Activated CD4-positive, alpha-beta T cell treated with anti-CD3 and anti-CD28 coated beads, Interleukin-2, amount 50 U/mL, for 24 hours (primary cell): ENCODE measurements at places on chromosomes 1 and 21.

- no peak for DNase-seq
Observed at GRCh38 chr1:27513958-27514357, 24.0 kb upstream of the WASF2 start.

DNA sequence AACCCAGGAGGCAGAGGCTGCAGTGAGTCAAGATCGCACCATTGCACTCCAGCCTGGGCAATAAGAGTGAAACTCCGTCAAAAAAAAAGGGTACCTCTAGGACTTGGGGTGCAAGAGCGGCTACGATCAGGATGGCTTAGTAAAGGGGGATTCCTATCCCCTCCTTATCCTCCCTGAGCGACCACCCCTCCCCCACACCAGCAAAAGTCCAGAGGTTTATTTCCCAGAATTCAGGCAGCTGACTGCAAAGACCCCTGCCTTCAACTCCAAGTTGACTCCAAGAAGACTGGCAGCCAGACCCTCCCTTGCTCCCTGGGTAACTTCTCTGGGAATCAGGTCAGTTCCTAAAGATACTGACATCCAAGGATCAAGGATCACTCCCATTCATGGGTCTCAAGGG, 12.4 kb upstream of the PRDM16 start:
- DNase-seq = no peak

DNA sequence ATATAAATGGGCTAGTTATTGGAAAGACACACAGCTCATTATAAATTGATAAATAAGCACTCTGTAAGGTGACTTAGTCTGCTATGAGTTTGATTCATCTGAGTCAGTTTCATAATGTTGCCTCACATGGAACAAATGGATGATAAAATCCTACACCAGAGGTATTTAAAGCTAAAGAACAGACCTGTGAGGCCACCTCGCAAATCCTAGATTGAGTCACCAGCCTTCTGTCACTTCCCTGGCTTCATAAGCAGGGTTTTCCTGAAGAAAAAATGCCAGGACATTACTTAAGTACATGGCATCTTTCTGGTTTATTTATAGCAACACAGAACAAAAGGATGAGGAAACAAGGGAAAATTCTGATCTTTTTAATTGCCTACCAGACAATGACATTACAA, 18.4 kb downstream of the CD2 start:
- no peak for DNase-seq

- no peak for DNase-seq
Observed at GRCh38 chr1:37358992-37359391, 115.4 kb upstream of the ZC3H12A start.

DNA sequence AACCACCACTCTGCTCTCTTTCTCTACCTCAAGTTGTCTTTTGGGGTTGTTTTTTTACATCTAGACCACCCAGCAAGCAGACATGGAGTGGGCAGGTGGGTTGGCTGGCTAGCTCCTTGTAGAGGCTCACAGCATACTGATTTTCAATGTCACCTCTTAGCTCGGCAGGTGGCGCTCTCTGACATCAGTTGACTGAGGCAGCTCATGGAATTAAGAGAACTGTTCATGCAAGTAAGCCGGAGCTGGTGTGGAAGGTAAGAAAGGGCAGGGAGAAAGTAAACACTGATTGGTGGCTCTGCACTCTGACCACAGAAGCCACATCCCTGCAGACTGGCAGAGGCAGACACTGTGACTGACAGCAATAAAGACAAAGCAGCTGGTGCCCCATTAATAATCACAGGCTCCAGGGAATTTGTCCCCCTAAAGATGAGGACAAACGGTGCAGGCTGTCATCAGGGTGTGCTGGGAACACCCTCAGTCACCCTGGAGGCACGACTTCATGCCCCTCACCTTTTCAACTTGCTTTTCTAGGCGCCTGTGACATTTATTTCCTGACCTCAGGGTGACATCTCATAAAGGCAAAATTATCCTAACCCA, 226.8 kb downstream of the LMX1A start:
- DNase-seq = no peak

DNA sequence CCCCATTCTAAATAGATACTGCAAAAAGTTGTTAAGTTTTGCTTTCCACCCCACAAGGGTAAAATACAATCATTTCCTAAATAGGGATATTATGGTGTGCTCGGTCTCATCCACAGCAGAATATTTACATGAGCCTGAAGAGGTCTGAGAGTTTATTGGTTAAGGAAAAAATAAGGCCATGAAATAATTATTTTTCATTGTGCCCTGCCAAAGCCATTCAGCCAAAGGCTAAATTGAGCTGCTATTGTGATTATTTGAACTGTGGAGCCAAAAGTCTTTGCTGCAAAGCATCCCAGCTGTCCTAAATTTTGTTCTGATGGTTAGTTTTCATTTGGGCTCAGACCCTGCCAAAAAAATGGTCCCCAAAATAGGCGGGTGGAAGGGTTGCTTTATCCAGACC, 298.7 kb upstream of the ESRRG start:
- DNase-seq = no peak
